Stimulated activated CD4-positive, alpha-beta T cell treated with anti-CD3 and anti-CD28 coated beads, Interleukin-1b, Interleukin-23, amount 100 ng/mL, for 48 hours (primary cell): ENCODE measurements at places on chromosomes 6 and 20.

DNA sequence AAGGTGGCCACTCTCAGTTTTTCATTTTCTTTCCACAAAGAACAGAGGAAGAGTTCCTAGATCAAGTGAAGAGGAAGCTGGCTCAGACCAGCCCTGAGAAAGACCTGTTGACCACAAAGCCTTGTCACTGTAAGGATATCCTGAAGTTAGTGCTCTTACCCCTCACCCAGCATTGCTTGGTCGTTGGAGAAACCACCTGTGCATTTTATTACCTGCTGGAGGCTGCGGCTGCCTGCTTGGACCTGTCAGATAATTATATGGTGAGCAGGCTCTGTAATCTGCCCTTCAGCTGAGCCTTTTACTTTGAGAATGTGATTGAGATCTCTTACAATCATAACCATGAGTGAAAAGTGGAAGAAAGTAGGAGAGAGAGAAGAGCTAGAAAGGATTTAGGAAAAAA, 21.9 kb downstream of the TREML1 start:
- DNase-seq = no peak

DNA sequence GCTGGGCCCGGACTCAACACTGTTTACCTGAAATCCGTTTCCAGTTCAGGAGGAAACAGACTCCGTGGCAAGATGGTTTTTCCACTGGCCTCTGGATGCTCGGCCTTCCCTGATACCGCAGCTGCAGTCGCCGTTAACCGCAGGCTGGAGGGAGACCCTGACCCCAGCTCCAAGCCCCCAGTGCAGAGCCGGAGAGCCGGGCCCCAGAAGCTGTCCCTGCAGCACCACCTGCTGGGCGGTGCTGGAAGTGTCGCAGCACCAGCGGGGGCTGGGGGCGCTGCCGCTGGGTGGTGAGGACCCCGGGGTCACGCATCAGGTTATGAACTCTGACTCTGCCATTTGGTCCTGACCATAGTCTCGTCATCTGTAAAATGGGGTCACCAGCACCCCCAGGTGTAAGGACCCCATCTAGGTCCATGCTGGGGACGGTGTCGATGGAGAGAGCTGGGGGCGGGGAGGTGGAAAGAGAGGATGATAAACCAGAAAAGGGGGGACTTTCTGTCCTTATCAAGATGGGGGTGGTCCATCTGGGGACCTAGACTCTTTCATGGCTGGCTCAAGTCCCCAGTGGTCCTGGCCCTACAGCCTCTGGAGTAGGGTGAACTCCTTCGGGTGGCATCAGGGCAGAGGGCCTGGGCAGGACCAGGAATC, 20.8 kb upstream of the CHRNA4 start:
- DNase-seq = no peak

GRCh38 chr6:69216127-69216526, 580.7 kb downstream of the LMBRD1 start:
- no peak for DNase-seq

DNA sequence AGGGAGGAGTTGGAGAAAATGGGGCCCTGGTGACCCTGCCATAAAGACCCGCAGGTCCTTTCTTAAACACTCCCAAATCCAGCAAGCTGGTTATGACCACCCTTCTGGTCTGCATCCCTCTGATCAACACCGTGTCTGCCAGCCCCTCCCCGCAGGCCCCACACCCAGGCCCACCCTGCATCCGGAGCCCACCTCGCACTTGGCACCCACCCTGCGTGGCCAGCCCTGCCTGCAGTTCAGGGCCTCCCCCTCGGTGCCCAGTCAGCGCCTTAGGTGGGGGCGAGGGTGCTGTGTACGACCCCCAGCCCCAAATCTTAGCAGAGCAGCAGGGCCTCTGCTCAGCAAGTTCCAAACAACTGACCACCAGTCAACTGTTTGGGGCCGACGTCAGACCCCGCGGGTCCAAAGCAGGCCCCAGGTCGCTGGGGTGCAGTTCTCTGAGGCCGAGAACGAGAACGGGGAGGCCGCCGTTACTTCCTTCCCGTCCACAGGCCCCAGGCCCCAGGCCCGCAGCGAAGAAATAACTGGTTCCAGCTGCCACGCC, 1.2 kb downstream of the ACSS1 start:
- DNase-seq = no peak

DNA sequence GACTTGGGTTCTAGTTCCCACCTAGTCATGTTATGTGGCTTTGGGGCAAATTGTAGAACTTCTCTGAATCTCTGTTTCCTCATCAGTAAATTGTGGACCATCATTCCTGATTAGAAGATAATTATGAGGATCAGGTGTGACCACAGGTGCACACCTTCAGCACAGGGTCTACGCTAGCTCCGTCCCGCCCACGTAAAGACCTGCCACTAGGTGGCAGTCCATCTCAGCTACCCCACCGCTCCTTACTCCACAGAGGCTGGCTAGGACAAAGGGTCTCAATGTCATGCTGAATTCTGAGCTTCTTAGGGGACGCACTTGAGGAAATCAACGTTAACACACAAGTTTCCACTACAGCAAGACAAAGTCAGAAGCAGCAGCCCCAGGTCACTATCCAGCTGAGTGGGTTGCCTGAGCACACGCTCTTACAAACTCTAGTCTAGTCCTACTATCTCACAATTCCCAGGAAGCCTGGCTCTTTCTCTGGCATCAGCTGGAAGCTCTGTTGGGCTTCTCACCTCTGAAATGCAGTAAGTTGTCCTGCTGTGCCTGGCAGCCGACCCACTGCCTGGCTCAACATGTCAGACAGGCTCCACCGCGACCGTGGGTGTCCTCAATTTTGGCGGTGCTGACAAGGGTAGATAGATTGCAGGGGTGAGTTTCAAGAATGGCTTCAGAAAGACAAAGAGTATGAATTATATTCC, 2.0 kb upstream of the PLCG1 start:
- DNase-seq = peak; percentile 58

DNA sequence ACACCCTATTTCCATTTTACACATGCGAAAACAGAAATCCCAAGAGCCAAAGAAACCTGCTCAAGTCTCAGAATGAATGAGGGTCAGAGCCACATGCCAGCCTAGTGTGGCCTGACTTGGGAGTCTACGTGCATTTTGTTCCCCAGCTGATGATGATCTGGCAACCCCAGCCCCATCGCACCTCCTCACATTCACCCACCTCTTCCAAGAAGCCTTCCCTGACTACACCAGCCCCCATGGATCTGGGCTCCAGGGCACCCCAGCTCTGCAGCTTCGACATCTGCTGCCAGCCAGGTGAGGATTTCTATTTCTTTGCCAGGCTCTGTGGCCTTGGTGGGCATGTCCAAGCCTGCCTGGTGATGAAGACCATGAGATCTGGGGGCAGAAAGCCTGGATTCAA, 41.0 kb downstream of the ANGPT4 start:
- DNase-seq = no peak

DNA sequence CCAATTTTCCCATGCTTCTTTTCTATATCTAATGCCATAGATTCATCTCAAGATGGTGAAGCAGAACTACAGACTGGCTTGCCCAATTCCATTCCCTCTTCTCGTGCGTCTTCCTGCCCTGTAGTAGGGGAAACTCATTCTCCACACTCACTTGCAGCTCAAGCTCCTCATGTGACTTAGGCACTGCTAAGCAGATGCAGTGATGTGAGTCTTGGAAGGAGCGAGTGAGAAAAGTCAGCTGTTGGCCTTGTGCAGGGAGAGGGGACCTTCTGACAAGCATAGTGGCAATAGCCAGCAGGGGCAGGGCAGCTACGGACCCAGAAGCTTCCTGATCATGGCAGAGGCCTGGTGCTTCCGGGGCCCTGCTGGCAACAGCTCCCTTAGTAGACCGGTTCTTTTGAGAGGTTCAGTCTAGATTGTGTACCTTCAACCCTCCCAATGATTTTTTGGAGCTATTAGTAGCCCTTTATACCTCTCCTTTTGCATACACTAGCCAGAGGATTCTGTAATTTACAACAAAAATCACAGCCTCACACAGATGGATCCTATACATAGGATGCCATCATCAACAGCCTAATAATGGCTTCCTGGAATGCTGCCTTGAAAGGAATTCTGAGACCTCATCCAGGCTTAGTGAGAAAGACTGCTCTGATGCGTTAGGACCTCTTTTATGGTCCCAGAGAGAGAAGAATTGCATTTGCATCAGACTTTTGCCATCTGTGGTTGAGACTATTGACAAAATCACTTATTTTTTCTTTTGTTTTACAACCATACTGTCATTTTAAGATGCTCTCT, 121.5 kb upstream of the RIPOR2 start:
- DNase-seq = no peak

- DNase-seq = peak; percentile 83
Measured at GRCh38 chr6:139161817-139162284, 27.0 kb downstream of the HECA start.

DNA sequence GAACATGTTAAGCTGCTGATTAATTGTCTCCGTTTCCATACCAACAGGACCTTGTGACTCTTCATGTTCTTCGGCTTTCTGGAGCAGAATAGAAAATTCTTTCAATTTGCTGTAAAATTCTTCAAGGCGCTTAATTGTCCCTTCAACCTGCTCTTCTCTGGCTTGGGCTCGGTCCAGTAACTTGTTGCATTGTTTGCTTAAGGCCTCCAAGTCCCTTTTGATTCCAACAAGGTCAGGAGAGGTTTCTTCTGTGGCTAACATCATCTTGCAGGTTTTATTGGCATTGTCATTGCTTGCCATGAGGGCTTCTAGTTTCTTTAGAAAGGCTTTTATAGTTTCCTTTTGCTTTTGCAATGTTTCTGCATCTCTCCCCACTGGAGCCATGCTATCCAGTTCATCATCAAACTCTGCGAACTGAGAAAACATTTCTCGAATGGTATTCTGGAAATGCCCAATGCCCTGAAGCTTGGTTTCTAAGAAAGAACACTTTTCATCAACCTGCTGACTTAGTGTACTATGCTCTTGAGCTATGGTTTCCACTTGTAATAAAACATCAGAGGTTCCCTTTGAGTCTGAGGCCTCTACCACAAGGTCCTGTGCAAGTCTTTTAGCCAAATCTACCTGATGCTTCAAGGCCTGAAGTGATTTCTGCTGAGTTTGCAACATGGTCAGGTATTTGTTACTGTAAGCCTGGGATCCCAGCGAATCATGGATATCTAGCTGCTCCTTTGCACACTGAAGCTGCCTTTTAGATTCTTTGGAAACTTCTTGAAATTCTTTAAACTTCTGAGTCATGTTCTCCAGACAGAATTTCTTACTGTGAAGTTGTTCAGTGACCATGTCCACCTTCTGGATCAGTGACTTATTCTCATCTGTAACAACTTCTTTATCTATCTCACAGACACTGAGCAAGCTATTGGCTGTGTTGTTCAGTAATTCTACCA, 90.2 kb downstream of the DST start:
- no peak for DNase-seq

DNA sequence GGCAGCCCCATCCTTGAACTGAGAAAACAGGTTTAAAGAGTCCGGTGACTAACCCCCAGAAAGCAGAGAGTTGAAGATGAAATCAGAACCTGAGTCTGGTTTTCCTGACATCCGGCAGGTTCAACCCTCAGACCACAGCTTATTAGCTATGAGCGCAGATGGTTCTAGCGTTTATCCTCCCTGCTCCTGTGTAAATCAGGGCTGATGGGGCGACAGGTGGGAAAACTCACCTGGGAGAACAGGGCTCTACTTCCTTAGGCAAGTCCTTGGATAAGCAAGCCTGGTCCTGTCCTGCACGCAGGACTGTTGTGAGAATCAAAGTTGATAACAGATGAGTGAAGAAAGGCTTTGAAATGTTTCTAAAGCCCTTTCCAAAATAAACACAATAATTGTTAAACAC, 31.4 kb downstream of the GHRH start:
- DNase-seq = no peak

GRCh38 chr6:26349964-26350857, 14.8 kb upstream of the BTN3A2 start:
- DNase-seq = no peak

GRCh38 chr6:144721232-144721631, 436.1 kb downstream of the UTRN start:
- DNase-seq = no peak

DNA sequence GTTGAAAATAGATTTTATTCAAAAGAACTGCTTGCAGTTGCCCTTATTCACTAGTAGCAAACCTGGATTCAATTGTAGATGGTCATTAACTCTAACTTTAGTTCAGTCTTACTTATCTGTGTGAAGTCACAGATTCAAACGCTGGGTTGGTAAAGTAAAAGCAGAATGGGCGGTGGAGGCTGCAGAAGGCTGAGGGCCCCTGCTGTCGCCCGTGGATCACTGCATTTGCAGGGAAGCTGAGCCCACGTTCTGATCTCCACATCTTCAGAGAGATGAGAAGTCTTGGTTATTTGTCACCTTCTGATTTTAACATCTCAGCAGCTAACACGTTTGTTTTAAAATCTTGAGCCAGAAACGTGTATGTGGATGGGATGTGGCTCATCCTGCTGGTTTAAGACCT, 75.1 kb downstream of the SNX9 start:
- peak; percentile 31 for DNase-seq

- no peak for DNase-seq
Measured at GRCh38 chr6:23280437-23280836, 711.1 kb downstream of the HDGFL1 start.

- no peak for DNase-seq
Measured at GRCh38 chr20:12210591-12210990, 292.9 kb downstream of the BTBD3 start.

DNA sequence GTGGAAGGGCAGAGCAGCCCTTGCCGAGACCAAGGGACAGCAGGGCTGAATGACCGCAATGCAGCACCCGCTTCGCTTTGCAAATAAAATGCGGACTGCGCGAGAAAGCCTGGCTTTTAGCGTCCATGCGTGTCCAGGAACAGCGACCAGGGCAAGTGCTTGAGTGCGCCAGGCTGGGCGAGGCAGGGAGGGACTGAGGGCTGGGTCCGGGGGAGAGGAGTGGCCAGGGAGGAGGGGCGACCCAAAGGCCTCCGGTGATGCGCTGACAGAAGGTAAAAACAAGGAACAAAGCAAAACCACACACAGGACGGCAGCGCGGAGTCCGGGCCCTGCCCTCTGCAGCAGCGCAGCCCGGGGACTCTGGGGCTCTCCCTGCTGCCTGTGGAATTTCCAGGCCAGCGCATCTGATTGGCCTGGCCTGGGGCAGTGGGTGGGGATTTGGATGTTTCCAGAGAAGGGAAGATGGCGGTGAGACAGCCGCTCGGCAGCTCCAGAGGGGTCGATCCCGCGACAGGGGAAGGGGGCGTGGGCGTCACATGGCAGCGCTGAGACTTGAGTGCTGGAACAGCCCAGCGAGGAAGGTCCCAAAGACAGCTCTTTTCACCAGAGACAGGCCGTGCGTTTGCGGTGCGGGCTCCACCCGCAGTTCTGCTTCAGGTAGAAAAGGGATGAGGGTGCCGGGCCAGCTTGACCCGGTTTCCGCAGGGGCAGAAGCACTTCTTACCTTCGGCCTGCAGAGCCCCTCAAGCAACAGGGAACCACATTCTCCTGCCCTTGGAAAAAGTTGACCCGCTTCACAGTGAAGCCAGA, 51.8 kb downstream of the SSR1 start:
- peak; percentile 52 for DNase-seq

DNA sequence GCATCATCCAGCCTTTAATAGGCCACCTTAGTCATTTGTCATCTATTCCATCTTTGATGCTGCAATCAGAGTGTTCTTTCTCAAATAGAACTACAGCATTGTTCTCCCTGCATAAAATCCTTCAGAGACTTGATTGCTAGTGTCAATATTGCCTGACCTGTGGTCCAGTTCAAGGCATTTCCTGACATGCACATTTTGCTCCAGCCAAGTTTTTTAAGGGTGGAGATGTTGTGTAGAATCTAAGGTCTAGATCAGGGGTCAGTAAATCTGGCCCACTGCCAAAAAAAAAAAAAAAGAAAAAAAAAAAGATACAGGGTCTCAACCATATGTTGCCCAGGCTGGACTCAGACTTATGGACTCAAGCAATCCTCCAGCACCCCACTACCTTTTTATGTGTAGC, 354.4 kb downstream of the FRK start:
- no peak for DNase-seq

- no peak for DNase-seq
Measured at GRCh38 chr6:107345393-107345792, 114.0 kb downstream of the PDSS2 start.

- no peak for DNase-seq
Measured at GRCh38 chr6:119728935-119729334, 379.4 kb upstream of the MAN1A1 start.
